T follicular helper cell (primary cell): ENCODE measurements at places on chromosomes 3 and 15.

GRCh38 chr3:14566812-14567211 lies 26.7 kb upstream of the GRIP2 start:
- no peak for DNase-seq

GRCh38 chr3:145869958-145870357 lies 291.0 kb downstream of the PLOD2 start:
- no peak for DNase-seq

DNA sequence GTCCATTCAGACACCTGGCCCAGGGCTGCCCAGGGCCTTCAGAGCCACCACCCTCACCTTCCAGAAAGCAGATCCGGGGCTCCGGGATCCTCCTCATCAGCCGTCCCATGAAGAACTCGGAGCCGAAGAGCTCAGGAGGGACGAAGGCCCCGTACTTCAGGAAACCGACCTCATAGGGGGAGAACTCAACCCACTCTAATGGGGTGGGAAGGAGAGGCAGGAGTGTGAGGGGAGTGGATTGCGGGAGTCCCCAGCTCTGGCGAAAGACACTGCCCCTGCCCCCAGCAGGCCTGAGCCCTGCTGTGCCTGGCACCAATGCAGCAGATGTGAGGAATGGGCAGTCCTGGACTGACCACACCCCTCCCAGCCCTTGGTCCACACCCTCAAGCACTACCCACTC lies 22.6 kb downstream of the PLA2G4D start:
- DNase-seq, result no peak

DNA sequence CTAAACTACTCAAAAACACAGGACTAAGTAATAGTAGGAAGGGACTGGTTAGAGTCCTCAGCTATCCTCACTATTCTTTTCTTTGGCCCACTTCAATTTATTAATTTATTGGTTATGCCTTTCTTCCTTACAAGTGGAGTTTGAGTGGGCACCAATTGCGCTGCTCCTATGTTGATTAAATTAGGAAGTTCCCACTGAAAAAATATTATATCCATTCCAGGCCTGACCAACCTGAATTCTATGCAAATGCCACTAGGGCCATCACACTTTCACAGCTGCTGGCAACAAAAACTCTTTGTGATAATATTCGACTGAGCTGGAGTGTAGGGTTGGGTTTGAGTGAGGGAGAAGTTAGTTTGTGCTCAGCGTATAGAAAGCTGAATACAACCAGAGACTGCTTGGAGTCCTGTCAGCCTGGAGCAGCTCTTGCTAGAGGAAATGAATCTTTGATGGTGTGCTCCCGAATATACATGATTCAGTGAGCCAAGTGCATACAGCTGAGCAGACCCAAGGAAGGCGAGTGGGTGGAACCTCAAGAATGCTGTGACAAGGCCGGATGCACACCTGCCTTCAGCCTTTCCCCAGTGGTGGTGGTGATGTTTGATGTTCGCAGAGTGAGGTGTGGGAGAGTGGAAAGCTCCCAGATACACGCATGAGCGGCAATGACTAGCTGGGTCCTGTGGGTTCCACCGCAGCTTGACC lies 1.5 kb downstream of the ARHGEF3 start:
- DNase-seq, result peak; percentile 67

DNA sequence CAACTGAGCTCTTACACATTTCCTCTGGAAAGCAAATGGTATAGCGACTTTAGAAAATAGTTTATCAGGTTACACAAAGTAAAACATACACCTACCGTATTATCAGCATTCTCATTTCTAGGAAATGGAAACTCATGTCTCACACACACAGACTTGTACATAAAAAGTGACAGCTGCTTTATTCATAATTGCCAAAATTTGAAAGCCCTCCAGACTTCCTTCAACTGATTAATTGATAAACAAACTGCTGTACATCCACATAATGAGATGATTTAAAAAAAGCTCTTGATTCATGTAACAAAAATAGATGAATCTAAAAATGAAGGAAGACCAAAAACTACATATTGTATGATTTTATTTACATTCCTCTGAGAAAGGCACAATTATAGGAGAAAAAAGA lies 425.5 kb downstream of the GABRG3 start:
- no peak for DNase-seq

GRCh38 chr3:72445827-72446217 lies 402.4 kb downstream of the SHQ1 start:
- DNase-seq, result no peak

GRCh38 chr15:78345396-78346125 lies 5.4 kb downstream of the CRABP1 start:
- no peak for DNase-seq

DNA sequence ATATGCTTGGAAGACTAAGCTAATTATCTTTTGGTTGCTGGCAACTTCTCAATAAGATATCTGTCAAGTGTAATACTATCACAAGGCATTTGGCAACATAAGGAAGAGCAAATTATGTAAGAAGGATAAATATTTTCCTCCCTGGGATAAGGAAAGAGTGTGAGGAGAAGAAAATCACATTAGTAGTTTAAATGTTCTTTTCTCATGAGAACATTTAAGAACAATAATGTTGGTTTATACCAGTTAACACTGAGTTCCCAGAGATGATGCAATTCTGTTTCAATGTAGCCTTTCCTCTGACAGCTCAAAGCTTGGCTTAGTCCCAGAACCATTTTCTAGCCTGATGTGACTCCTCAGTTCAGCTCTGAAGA lies 66.1 kb upstream of the NPHP3 start:
- DNase-seq, result no peak

DNA sequence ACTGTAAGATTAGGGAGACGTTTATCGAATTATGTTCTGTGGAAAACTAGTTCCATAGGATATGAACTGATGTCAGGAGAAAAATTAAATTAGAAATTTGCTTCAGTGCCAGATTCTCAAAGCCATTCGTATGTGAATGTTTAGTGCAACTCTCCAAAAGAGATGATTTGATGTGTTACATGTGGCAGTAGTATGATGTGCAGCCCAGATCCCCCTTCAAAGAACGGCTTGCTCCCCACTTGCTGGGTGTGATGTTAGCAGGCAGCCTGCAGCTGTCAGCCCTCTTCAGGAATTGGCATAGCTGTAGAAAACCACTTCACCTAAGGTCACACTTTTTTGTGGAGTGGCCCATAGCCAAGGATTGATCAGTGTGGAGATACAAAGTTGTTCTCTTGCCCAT lies 127.0 kb upstream of the CCDC54 start:
- no peak for DNase-seq

DNA sequence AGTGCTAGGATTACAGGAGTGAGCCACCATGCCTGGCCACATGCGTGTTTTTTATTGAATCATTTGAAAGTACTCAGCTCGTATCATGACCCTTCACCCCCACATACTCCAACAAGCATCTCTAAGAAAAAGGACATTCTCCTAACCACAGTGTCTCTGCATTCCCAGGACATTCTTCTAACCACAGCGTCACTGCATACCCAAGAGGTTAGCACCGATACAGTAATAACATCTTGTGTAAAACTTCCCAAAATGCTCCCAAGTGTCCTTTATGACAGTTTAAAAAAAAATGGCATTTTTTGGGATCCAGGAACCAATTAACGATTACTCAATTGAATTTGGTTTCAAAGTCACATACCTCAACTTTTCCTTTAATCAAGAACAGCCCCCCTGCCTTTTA lies 39.6 kb downstream of the FLNB start:
- no peak for DNase-seq

DNA sequence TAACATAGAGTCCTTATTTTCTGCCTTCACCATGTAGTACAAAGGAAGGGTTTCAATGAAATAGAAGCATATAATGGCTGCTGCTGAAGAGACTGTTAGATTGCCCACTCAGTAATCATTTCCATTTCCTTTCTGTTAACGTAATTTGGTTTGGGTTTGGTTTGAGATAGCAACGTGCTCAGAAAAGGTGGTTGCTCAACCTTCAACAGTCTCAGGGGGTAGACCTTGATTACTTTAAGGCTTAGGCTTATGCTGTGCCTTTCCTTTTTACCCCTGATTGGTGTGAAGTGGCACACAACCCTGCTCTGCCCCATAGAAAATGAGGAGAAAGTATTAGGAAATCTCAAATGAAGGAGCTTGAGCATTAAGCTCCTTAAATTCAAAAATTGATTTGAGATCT lies 163.7 kb upstream of the TP63 start:
- DNase-seq, result no peak

DNA sequence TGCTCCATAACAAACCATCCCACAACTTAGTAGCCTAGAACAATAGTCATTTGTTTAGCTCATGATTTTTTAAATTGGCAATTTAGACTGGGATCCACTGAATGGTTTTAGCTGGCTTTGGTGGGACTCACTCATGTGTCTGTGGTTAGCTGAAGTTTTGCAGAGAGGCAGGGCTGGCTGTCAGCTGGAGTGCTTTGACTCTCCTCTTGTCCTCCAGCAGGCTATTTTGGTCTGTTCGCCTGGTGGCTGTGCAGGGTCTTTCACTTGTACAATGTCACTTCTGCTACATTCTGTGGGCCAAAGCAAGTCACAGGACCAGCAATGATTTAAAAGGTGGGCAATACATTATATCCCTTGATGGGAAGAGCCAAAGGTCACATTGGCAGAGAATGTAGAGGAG lies 1146.5 kb downstream of the ROBO2 start:
- no peak for DNase-seq

- no peak for DNase-seq
Observed at GRCh38 chr3:192082730-192083660, 622.0 kb downstream of the PYDC2 start.

DNA sequence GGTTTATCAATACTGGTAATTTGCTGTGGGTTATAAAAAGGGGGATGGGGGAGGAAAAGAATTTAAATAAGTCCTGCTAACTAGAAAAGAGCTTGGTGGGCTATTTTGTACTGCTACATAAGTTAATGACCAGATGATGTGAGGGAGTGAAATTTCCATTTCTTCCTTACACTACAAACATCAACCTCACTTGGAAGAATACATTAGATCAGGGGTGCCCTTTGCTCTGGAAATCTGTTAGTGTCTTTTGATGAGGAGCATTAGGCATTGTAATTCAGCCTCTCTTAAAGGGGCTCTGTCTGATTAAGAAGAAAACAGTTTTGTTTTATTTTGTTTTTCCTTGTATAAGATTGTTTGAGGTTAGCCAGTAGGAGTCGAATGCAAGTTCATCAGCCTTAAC lies 576.4 kb upstream of the TBL1XR1 start:
- DNase-seq, result no peak

- DNase-seq, result no peak
Observed at GRCh38 chr3:32095431-32095830, 11.0 kb upstream of the GPD1L start.

GRCh38 chr3:157282261-157283191 lies 122.6 kb upstream of the CCNL1 start:
- DNase-seq, result no peak

- no peak for DNase-seq
Observed at GRCh38 chr3:189621948-189622603, 9.1 kb upstream of the TP63 start.

DNA sequence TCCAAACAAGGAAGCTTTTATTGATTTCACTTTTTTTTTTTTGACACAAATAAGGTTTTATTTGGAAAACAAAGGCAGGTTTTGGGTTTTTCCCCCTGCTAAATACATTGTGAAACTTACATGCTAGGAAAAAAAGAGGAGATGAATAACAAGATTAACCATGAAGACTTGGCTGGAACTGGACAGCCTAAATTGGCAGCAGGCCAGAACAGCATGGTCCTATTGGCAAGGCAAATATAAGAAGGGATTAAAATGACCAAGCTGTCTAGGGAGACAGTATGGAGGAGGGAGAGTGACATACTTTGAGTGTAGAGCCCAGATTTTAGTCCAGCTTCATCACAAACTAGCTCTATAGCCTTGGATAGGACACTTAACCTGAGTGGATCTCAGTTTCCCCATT lies 63.9 kb upstream of the BBX start:
- DNase-seq, result no peak

GRCh38 chr15:82895983-82896382 lies 56.5 kb downstream of the HOMER2 start:
- no peak for DNase-seq

- DNase-seq, result peak; percentile 34
Observed at GRCh38 chr3:177345049-177345972, 148.0 kb upstream of the TBL1XR1 start.

GRCh38 chr15:73919706-73920105 lies 6.6 kb upstream of the LOXL1 start:
- no peak for DNase-seq

- no peak for DNase-seq
Observed at GRCh38 chr15:37537802-37538201, 396.6 kb upstream of the TMCO5A start.

DNA sequence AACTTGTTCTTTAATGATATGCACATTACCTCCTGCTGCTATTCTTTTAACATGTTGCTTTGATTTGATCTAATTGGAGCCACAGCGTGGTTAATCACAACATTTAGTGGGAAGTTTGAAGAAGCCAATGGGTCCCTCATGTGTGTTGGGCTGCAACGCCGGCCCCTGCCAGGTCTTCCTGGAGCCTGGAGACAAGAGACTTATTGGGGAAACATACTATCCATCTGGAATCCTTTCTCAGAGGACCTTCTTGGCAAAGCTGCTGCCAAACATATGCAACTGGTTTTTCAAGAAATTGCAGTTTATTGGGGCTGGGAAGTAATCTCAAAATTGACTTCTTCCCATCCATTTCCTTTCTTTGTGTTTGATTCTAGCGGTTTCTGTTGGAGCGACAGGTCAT lies 396.3 kb upstream of the PROK2 start:
- no peak for DNase-seq
